Hematopoietic multipotent progenitor cell treated with erythropoietin and hydrocortisone succinate and interleukin-3 and kit ligand, for 15 days (in vitro differentiated cells): ENCODE measurements at places on chromosomes 11 and 22.

GRCh38 chr11:118186346-118187107, 10.1 kb upstream of the SCN2B start:
- no peak for DNase-seq

DNA sequence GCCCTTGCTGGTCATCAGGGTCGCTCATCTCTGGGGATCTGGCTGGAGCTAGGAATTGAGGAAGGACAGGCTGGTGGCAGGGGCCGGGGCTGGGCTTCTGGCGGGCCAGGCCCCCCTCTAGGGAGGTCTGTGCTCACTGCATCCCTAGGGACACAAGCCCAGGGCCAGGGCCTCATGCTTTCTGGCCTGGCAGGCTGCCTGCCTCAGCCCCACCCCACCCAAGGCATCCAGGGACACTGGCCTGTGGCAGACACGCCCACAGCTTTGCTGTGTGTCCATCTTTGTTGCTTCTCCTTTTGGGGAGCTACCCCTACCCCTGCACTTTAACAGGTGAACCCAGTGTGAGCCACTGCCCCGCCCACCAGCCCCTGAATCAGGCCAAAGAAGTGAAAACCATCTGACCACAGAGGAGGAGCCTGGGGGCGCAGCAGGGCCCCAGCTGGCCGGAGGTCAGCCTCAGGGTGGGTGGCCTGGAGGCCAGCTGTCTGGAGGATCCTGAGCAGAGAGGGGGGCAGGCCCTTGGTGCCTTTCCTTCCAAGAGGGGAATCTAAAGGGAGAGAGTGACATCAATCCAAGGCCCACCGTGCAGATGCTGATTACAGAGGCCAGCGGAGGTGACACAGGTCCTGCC, 26.8 kb upstream of the CELSR1 start:
- DNase-seq = no peak

DNA sequence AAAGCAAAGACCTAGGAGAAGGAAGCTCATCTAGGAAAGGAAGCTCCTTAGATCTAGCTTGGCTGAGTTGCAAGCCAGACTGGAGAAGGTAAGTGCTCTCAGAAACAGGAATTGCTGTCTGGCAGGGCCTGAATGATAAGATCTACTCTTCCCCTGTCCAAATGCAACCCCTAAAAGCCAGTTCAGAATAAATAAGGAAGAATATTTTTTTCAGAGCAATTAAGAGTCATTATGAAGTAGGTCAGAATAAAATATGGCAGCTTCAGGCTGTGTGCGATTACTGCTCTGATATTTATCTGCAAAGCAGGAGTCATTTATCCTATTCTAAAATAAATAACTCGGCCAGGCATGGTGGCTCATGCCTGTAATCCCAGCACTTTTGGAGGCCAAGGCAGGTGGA, 82.1 kb downstream of the PIWIL4 start:
- no peak for DNase-seq

- DNase-seq = no peak
Measured at GRCh38 chr22:46491946-46492345, 45.5 kb downstream of the CELSR1 start.

GRCh38 chr22:18056161-18056666, 21.6 kb upstream of the PEX26 start:
- no peak for DNase-seq

- no peak for DNase-seq
Measured at GRCh38 chr11:33706546-33706945, 5.9 kb upstream of the C11orf91 start.

GRCh38 chr22:47015589-47016178, 253.2 kb downstream of the TBC1D22A start:
- DNase-seq = no peak

DNA sequence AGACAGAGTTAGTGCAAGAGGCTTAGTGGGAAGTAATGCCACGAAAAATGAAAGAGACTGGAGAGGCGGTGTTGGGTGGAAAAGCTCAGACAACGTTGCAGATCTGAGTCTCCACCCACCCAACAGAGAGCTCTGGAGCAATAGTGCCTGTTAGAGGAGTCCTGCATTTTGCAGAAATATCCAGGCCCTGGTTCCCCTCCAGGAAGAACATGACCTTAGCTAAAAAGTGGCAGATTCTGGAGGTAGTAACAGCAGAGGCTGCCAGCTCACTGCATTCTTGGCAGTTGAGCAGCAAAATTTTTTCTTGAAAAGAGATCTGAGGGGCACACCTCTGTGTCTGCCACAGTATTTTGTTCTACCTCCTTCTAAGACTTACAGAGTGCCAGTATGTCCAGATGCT, 27.7 kb upstream of the BIRC3 start:
- DNase-seq = no peak

DNA sequence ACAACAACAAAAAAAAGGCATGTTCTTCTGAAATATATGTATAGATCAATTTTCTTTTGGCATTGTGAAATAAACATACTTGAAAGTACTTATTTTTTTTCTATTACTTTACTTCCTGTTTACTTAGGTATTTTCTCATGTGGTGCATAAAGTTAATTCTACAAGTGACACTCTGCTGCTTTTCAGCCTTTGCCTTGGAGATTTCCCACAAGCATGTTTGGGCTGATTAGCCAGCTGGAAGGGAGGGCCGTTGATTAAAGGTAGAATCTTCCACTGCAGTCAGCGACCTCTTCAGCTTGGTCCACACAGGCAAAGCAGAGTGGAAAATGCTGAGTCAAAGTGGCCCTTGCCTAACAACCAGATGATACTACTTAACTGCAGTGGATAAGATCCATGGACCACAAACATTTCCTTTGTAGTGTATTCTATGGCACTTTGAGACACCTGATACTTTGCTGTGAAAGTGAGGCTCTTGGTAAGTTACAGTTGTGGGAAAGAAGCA, 176.0 kb downstream of the ARHGAP42 start:
- peak; percentile 93 for DNase-seq

DNA sequence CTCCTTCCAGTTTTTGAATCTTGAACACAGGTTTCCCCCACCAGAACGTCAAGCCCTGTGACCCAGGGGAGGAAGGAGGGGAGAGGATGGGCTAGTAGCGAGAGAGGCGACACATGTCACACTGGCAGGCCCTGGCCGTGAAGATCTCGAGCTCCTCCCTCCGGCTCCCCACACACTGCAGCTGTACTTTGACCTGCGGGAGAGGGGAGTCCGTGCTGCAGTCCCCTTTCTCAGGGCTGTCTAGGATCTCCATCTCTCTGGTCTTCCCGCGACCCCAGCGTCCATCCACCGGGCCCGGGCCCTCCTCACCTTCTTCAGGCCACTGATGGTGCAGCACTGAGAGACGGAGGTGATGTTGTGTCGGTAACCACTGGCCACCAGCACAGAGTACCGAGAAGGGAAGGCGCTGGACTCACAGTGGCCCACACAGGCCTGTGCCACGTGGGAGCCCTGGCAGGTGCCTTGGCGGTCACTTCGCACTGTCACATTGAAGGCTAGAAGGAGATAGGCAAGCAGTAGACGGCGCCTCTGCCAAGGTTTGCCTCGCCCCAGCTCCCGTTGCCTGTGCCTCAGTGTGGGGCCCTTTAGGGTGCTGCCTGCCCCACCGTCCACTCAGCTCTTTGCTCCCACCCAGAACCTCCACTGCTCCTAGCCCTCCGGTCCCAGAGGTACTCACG, 873 bp downstream of the GPHA2 start:
- DNase-seq = no peak

DNA sequence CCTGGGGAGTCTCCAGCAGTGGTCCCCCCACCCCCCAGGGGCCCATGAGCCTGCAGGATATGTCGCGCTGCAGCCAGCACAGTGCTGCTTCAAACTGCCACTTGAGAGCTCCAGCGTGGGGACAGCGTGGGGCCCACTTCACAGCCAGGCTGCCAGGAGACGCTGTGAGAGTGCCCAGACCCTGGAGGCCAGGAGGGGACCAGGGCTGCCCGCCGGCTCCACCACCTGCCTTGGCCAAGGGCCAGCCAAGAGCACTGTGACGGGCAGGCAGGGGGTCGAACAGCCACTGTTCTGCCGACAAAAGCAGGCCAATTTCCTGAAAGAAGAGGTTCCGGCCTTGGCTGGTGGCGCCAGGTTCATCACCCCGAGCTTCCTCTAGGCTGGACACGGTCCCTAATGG, 60.2 kb downstream of the FLRT1 start:
- DNase-seq = no peak

GRCh38 chr11:65672180-65672860, 9.6 kb upstream of the RELA start:
- no peak for DNase-seq

GRCh38 chr11:74282421-74282820, 29.0 kb downstream of the P4HA3 start:
- no peak for DNase-seq

DNA sequence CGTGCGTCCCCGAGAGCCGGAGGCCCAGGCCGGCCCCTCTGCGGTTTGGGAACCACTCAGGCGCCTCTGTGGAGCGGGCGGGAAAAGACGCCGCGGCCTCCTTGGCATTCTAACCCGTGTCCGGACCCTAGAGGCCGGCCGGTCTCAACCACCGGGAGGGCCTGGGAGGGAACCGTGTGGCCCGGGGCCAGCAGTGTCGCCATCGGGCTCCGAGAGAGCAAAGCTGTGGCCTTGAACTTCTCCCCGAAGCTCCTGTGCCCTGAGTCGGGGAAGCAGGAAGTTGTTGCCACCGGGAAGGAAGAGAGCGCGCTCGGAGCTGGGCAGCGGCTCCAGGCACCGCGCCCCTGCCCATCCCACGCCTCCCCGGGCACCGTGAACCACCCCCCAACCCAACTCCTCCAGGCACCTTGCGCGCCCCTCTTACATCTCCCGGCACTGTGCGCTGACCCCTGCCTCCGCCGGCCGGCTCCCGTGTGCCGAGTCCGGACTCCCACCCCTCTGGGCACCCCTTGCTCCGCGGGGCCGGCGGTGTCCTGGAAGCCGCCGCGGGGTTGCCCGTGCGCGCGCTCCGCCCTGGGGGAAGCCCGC, 80.0 kb upstream of the PPARA start:
- DNase-seq = peak; percentile 54

- no peak for DNase-seq
Measured at GRCh38 chr22:39710380-39711150, 140.0 kb downstream of the CACNA1I start.

DNA sequence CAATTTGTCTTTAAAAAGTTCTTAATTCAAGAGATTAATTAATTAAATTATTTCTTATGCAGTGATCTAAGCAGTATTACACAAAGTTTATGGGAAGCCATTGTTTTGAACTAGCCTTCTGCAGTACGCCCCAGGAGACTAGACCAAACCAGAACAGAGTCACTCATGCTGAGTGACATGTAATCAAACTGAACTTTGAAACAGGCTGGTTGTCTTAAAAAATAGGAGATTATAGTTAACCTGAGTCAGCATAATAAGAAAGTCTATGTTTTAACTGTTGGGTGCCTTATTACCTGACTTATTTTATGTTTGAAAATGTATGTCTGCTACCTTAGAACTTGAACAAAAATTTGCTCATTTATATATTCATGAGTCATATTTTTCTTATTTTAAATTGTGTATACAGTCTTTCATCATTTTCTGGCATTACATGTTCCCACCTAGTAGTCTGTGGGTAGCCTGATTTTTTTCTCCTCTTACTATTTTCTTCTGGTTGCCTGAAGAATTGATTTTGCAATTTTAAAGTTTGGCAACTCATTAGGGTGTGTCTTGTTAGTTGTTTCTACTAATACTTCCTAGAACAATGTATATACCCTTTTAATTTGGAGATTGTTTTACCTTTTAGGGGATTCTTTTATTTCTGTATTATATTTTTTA, 161.4 kb downstream of the AASDHPPT start:
- no peak for DNase-seq

GRCh38 chr11:124894606-124895430, 2.8 kb downstream of the ROBO4 start:
- no peak for DNase-seq

GRCh38 chr22:35728639-35729308, 11.1 kb downstream of the APOL5 start:
- no peak for DNase-seq

DNA sequence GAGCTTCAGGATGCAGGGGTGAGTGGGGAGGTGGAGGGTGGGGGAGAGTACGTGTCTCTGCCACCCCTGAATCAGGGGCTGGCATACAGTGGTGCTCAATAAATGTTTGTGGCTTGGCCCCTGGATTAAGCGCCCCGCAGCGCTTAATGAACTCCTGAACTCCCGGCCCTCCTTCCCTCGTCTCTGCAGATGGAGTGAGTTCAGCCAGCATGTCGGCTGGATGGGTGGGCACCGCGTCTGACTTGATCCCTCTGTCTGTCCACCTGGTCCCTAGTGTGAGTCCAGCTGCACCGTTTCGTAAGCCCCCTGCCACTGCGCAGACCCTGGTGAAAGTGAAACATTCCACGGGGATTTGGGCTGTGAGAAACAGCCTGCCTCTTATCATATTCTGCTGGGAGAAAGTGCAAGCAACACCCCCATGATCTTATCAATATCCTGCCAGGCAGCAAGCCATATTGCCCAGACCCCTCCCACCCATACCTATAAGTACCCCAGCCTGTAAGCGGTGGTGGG, 12.0 kb upstream of the MRGPRD start:
- DNase-seq = no peak

GRCh38 chr22:46896568-46897245, 134.3 kb downstream of the TBC1D22A start:
- DNase-seq = no peak

GRCh38 chr11:110379936-110380335, 49.8 kb upstream of the FDX1 start:
- no peak for DNase-seq

- DNase-seq = no peak
Measured at GRCh38 chr22:20390394-20390907, 3.5 kb upstream of the ZNF74 start.

DNA sequence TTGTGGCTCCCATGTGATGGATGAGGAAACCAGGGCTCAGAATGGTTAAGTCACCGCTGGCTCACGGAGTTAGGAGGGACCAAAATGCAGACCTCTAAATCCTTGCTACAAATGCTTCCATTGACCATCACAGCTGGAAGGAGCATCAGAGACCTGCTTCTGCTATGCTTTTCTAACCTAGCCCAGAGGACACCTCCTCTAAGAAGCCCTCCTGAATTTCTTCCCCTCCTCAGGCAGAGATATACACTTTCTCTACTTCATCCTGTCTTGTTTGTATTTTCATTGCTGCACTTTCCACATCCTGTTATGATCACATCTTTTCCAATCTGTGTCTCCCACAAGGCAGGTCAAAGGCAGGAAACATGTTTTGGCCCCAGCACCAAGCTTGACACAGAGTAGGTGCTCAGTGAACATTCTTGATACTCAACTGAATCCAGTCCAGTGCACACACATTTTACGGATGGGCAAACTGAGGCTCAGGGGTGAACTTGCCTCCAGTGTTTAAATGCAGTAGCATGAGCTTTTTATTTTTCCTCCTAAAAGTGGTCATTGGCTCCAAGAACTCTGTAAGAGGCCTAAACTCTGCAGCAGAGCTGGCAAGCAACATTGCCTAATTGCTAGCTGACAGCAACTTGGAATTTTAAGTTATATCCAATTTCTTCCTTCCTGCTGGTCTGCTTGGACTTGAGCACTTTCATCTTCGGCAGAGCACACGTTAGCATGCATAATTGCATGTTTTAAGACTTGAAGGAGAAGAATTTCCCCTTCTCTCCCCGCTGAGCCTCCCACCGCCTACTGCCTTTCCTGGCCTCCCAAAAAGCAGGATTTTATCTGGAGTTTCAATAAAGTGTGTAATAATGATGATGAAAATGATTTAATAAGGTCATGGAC, 12.7 kb downstream of the SCUBE1 start:
- no peak for DNase-seq

- DNase-seq = no peak
Measured at GRCh38 chr11:106091480-106092123, 14.1 kb downstream of the AASDHPPT start.

- no peak for DNase-seq
Measured at GRCh38 chr11:29184939-29185890, 831.6 kb downstream of the KCNA4 start.

GRCh38 chr22:19615001-19615461, 90.8 kb upstream of the CLDN5 start:
- no peak for DNase-seq

- DNase-seq = no peak
Measured at GRCh38 chr11:46072172-46072964, 48.9 kb downstream of the PHF21A start.
